ENCODE measurements at places on chromosomes 5 and 9. TPM values are rescaled to one million over a fixed set of nuclear protein-coding genes. Genes with fewer than 3 reads are reported as not detected.

The SLC36A3 gene
- not detected for total RNA-seq

- no peaks in the 10 kb centered on the region for H3K36me3 ChIP-seq
- H3K27ac ChIP-seq = no peak overlapping the region
- no peaks in the 10 kb centered on the region for H3K4me1 ChIP-seq
- no peaks in the 10 kb centered on the region for H3K27me3 ChIP-seq
- no peak for DNase-seq
- no peak overlapping the region for H3K4me3 ChIP-seq
These were observed 126.1 kb downstream of the SEMA5A start for GRCh38 chr5:9419794-9420193.

DNA sequence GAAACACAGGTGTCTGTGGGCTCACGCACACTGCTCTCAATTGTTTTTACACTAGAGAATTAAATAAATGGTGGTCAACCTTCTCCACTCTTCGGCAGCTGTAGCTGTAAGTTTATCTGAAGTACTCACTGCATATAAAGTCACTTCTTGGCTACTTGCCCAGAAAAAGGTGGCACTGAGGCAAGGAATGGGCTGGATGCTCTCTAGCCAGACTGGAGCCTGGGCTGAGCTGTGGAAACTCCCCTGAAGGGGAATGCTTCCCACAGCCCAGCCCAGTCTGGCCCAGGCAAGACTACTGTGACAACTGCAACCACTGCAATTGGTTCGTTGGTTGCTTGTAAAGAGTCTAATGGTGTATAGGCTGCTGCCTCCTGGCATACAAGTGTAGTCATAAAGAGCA, 4.5 kb downstream of the LEAP2 start:
- no peak for DNase-seq
- H3K4me1 ChIP-seq = peaks cover 12% of the 10 kb centered on the region
- H3K36me3 ChIP-seq = peaks cover 22% of the 10 kb centered on the region
- no peak overlapping the region for H3K4me3 ChIP-seq
- H3K27ac ChIP-seq = no peak overlapping the region

GRCh38 chr5:160237571-160238093, 8.3 kb downstream of the FABP6 start:
- H3K36me3 ChIP-seq = no peaks in the 10 kb centered on the region
- no peak overlapping the region for H3K27ac ChIP-seq
- DNase-seq = no peak
- no peaks in the 10 kb centered on the region for H3K4me1 ChIP-seq
- H3K4me3 ChIP-seq = no peak overlapping the region
- no peaks in the 10 kb centered on the region for H3K27me3 ChIP-seq

DNA sequence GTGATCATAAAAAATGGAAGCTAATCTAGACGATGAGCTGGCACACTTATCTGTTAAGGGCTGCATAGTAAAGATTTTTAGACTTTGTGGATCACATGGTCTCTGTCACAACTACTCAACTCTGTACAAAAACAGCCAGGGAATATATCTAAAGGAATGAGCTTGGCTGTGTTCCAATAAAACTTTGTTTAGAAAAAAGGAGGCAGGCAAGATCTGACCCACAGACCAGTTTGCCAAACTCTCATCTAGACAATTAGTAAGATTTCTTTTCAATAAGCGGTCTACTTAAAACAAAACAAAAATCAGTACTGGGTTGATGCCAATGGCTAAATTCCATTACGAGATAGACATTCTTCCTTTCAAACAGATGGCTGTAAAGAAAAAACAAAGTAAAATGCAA, 53.0 kb upstream of the RETREG1 start:
- no peak overlapping the region for H3K27ac ChIP-seq
- no peak overlapping the region for H3K4me3 ChIP-seq
- no peak for DNase-seq
- H3K4me1 ChIP-seq = peaks cover 10% of the 10 kb centered on the region
- no peaks in the 10 kb centered on the region for H3K27me3 ChIP-seq
- no peaks in the 10 kb centered on the region for H3K36me3 ChIP-seq

The TMEM171 gene
- total RNA-seq = not detected

The PCDHA8 gene
- total RNA-seq = not detected

GRCh38 chr9:90112788-90113187, 508.0 kb downstream of the GADD45G start:
- H3K27me3 ChIP-seq = no peaks in the 10 kb centered on the region
- H3K27ac ChIP-seq = no peak overlapping the region
- no peak overlapping the region for H3K4me3 ChIP-seq
- H3K4me1 ChIP-seq = peaks cover 5% of the 10 kb centered on the region

DNA sequence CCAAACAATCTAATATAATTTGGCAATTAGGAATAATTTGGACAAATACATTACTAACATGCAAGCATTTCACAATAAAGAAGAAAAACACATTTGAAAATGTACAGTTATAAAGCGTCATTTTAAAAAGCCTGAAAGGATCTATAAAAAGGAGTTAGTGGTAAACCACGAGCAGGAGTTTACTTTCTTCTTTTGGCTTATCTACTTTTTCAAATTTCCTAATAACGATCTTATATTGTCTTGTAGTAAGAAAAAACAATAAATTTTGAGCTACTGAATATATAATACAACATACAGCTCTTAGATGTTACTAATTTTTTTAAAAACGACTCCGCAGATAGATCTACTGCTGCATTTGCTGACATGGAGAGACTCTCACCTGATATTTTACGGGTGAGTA, 79.9 kb downstream of the SMIM23 start:
- H3K27me3 ChIP-seq = no peaks in the 10 kb centered on the region
- H3K4me1 ChIP-seq = no peaks in the 10 kb centered on the region
- H3K36me3 ChIP-seq = no peaks in the 10 kb centered on the region

Measured in sigmoid colon (tissue), 7 donors.